Chondrocyte (in vitro differentiated cells): ENCODE measurements at places on chromosomes 11 and 22.

GRCh38 chr22:36331306-36331911 is 56.4 kb downstream of the MYH9 start:
- no peak for DNase-seq

DNA sequence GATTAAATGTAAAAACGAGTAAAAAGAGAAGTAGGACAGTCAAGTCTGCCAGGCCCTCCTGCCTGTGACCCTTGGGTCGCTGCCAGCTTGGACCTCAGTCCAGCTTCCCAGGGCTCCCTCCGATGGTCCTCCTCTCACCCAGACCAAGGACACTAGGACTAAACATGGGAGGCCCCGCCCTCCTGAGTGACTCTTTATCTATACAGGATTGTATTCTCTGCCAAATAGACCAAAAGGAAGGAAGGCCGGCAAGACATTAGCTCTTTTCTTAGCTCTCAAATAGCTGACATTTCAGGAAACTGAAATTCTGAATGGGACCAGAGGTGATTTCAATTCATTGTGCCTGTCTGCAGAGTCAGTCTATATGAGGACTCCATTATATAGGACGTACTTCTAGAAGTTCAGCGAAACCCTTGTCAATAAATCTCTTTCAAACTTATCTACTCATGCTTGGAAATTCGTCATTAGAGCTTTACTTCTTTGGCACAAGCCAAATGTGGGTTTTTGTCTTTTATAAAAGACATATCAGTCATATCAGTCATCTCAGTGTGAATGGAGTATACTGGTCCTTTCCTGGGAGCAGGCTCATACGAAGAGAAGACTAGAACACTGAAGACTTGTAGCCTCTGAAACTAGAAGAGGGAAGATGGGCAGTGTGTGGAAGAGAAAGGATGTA is 28.5 kb downstream of the ADORA2A start:
- no peak for DNase-seq

DNA sequence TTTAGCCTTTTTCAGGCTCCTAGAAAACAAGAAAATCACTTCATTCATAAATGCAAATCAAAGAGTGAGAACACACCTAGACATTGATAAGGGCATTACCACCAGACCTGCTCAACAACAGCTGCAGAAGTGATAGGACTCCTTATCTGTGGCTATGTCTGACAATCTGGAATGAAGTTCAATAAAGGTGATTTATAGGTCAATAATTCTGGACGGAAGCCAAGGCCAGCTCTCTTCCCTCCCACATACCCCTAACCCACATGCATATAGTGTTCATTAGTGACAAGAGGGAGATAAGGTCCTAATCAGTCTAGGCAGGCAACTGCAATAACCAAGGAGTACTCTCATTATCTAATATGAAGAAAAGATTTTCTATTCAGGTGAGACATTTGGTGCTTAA is 111.3 kb downstream of the ETS1 start:
- DNase-seq: no peak

DNA sequence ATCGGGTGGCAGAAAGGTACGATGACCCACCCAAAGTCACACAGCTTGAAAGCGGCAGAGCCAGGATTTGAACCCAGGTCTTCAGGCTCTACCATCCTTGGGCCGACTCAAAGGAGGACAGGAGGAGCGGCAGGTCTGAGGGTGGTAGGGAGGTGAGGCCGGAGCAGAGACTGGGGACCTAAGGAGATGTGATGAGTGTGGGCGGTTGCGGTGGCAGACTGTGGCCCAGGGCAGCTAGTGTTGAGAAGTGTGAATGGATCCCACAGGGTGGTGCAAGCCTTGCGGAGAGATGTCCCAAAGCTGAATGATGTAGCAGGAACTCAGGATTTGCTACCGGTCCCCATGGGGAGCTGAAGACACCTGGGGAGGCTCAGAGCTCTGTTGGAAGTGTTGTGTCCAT is 180.2 kb downstream of the MYO18B start:
- no peak for DNase-seq

GRCh38 chr11:85795712-85796487 is 15.0 kb downstream of the SYTL2 start:
- no peak for DNase-seq

- no peak for DNase-seq
These were observed 3.6 kb upstream of the ME3 start for GRCh38 chr11:86676010-86676409.

DNA sequence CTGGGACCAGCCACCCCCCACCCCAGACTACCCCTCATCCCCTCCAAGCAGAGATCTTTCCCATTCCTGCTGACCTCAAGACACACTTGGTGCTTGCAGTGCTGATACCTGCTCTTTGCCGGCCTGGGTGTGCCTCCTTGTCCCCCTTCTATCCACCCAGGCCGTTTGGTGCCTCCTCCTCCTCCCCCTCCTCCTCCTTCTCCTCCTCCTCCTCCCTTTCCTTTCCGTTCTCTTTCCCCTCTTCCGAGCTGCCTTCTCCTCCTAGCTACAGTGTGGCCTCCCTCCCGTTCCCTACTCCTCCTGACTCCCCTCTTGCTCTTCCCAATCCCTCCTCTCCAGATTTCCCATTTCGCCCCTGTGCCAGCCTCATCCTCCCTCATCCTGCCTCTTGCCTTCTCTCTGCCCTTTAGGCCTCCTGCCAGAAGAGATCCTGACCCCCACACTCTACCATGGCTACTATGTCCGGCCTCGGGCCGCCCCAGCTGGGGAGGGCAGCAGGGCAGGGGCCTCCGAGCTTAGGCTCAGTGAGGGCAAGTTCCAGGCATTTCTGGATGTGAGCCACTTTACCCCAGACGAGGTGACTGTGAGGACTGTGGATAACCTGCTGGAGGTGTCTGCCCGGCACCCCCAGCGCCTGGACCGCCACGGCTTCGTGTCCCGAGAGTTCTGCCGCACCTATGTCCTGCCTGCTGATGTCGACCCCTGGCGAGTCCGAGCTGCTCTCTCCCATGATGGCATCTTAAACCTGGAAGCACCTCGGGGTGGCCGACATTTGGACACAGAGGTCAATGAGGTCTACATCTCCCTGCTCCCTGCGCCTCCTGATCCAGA is 712 bp downstream of the HSPB2 start:
- no peak for DNase-seq
